ENCODE measurements at places on chromosomes 4 and X. TPM values are rescaled to one million over a fixed set of nuclear protein-coding genes. Genes with fewer than 3 reads are reported as not detected.

Gene UCHL1
- total RNA-seq, result 20.7 TPM

Gene GUCY1A1
- 0.64 TPM for total RNA-seq

Gene VSIG1
- 1.3 TPM for total RNA-seq

Gene DUSP21
- not detected for total RNA-seq

Gene AMOT
- under 0.01 TPM for total RNA-seq

Gene WDR44
- total RNA-seq, result 10.4 TPM

Gene NSUN7
- total RNA-seq, result 8.9 TPM

Gene CPXCR1
- not detected for total RNA-seq

Gene ATP5ME
- total RNA-seq, result 79.8 TPM

Gene EREG
- total RNA-seq, result 15.6 TPM

Gene ZNF732
- 1.3 TPM for total RNA-seq

Gene ADRA2C
- total RNA-seq, result not detected

Gene ARMCX4
- total RNA-seq, result 0.43 TPM

Gene AGA
- 50.1 TPM for total RNA-seq

Gene NIPAL1
- total RNA-seq, result 7.2 TPM

Gene SRPX2
- 16.8 TPM for total RNA-seq

Gene XPNPEP2
- total RNA-seq, result not detected

Gene NHS
- total RNA-seq, result 2.2 TPM

Gene USP53
- total RNA-seq, result 34.7 TPM

Gene VSIG4
- not detected for total RNA-seq

Gene CLCN4
- 2.4 TPM for total RNA-seq

Gene F9
- total RNA-seq, result not detected

Gene GASK1B
- total RNA-seq, result 3.1 TPM

Gene ABCG2
- 0.96 TPM for total RNA-seq

Gene EIF2S3
- 282 TPM for total RNA-seq

Gene IBSP
- not detected for total RNA-seq

Gene TSPYL2
- 5.5 TPM for total RNA-seq

Gene CT45A3
- not detected for total RNA-seq

Gene ZNF330
- total RNA-seq, result 25.1 TPM

Gene NLGN4X
- total RNA-seq, result not detected

Gene ATP7A
- total RNA-seq, result 4.0 TPM

Gene XAGE1A
- not detected for total RNA-seq

Gene FUNDC2
- total RNA-seq, result 60.7 TPM

Gene CPE
- 65.2 TPM for total RNA-seq

Gene GYPB
- total RNA-seq, result not detected

Gene WNK3
- total RNA-seq, result 1.3 TPM

Gene MTTP
- total RNA-seq, result under 0.01 TPM

Gene SSX1
- total RNA-seq, result not detected

Gene ATP2B3
- not detected for total RNA-seq

Gene ADH1B
- not detected for total RNA-seq

Gene GLUD2
- 0.72 TPM for total RNA-seq

Gene GNRHR
- not detected for total RNA-seq

Gene CITED1
- not detected for total RNA-seq

Gene TMEM47
- 25.1 TPM for total RNA-seq

Gene ADH7
- 3.9 TPM for total RNA-seq

Measured in tracheal epithelial cell (primary cell).